ENCODE measurements at places on chromosomes 6 and 20. TPM values are rescaled to one million over a fixed set of nuclear protein-coding genes. Genes with fewer than 3 reads are reported as not detected.

The SIRPB1 gene
- 0.82 TPM for total RNA-seq

DNA sequence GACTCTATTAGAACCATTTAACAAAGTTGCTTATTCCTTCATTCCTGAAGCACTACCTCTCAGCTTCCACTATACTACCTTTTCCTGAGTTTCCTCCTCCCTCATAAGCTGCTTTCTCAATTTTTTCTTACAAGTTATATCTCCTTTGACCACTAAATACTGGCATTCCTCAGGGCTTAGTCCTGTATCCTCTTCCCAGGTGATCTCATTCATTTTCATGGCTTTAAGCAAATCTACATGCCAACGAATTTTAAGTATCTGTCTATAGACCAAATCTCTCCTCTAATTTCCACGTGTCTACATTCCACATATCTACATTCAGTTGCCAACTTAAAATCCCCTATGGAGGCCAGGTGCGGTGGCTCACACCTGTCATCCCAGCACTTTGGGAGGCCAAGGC is 134.7 kb downstream of the BTBD9 start:
- no peaks in the 10 kb centered on the region for H3K27me3 ChIP-seq
- no peaks in the 10 kb centered on the region for H3K36me3 ChIP-seq
- H3K27ac ChIP-seq, result no peak overlapping the region

The CASS4 gene
- total RNA-seq, result 0.98 TPM

DNA sequence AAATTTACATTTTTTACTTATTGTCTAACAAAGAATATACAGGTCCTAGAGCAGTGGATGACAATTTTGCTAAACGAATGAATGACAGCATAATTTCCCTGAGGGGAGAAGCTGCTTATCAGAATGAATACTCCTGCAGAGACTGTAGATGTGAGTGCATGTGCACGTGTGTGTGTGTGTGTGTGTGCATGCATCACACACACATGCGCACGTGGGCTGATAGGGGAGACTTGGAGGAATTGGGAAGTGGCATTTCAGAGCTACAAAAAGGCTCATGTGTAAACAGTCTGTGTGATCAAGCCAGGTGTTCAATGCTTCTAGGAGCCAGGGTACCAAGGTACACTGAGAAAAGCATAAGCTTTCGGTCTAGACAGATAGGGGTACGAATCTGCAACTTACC is 93.5 kb upstream of the SASH1 start:
- H3K4me3 ChIP-seq, result no peak overlapping the region
- no peak for DNase-seq
- no peaks in the 10 kb centered on the region for H3K4me1 ChIP-seq
- H3K36me3 ChIP-seq, result no peaks in the 10 kb centered on the region
- no peak overlapping the region for H3K27ac ChIP-seq

GRCh38 chr6:106749609-106750008 is 120.2 kb downstream of the QRSL1 start:
- H3K4me1 ChIP-seq, result peaks cover 9% of the 10 kb centered on the region
- DNase-seq, result no peak
- no peak overlapping the region for H3K27ac ChIP-seq
- H3K36me3 ChIP-seq, result no peaks in the 10 kb centered on the region
- H3K4me3 ChIP-seq, result no peak overlapping the region

- no peak overlapping the region for H3K4me3 ChIP-seq
- H3K27me3 ChIP-seq, result no peaks in the 10 kb centered on the region
- no peak for DNase-seq
- no peaks in the 10 kb centered on the region for H3K4me1 ChIP-seq
- no peaks in the 10 kb centered on the region for H3K36me3 ChIP-seq
- H3K27ac ChIP-seq, result no peak overlapping the region
Measured at GRCh38 chr6:169237496-169238134, 16.0 kb downstream of the THBS2 start.

DNA sequence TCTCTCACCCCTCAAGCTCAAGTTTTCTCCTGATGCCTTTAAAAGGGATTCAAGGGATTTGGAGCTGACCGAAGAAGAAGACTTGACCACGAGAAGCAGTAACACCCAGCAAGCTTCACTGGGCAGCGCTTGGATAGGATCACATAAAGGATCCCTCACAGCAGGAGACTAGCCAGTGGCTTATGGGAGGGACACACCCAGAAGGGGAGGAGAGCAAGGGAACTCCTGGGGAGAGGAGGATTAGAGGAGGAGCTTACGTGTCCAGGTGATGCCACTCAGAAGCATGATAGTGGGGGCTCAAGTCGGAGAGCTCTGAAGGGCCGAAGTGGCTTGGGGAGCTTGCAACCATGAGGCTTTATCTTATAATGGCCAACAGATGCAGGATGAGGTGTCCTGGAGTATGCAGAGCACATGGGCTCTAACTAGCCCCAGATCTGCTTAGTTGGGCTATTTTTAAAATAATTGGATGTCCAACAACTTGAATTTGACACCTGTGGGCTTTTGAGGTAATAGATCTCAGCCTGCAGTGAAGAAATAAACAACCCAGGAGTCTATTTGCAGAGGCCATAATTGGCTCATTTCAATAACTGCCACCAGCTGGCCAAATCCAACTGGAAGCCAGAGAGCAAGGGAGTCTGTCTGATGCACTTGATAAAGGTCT is 137.9 kb upstream of the EXOC2 start:
- no peak overlapping the region for H3K4me3 ChIP-seq
- H3K27me3 ChIP-seq, result no peaks in the 10 kb centered on the region
- no peak overlapping the region for H3K27ac ChIP-seq
- no peak for DNase-seq

DNA sequence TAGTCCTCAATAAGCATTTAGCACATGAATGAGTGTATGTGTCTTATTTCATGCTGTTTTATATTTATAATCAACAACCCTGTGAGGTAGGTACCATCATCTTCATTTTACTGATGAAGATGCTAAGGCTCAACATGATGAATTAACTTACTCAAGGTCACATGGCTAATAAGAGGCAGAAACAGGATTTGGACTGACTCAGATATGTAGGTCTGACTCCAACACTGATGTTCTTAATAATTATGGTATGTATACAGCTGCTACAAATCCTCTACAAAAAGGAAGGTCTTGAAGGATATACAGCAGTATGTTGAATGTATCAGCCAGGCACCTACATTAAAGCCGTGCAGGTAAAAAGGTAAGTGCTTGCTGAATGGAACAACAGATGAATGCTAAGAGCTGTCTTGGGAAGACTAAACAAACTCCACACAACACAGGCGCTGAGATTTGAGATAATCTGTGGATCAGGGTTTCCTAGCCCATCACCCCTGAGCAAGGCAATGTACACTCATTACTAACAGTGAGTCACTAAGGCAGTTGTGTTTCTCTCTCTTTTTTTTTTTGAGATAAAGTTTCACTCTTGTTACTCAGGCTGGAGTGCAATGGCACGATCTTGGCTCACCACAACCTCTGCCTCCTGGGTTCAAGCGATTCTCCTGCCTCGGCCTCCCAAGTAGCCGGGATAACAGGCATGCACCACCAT is 31.9 kb downstream of the TTI1 start:
- H3K4me3 ChIP-seq, result no peak overlapping the region
- H3K36me3 ChIP-seq, result peaks cover 4% of the 10 kb centered on the region
- H3K27me3 ChIP-seq, result no peaks in the 10 kb centered on the region
- no peaks in the 10 kb centered on the region for H3K4me1 ChIP-seq
- no peak overlapping the region for H3K27ac ChIP-seq
- DNase-seq, result no peak

DNA sequence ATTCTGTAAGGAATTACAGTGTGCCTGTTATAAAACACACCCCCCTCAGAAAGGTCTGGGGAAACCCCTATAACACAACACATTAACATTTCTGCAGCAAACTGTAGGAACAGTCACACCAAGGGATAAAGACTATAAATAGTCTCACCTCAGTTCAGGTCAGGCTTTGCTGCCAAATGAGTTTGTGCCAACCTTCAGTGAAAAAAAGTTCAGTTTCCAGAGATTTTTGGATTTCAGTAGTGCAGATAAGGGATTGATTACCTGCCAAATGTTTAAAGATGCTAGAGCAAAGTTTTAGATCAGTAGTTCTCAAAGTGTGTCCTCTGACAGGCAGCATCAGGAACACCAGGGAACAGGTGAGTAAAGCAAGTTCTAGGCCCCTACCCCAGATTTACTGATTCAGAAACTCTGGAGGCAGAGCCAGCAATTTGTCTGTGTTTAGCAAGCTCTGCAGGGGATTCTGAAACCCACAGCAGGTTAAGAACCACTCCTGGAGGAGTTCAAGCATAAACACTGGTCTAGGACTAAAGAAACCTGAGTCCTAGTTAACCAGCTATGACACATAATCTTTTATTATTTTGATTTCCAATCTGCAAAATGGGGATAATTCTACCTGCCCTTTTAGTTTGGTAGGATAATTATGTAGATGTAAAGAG is 111.0 kb downstream of the RCAN2 start:
- no peaks in the 10 kb centered on the region for H3K36me3 ChIP-seq
- DNase-seq, result no peak
- peaks cover 2% of the 10 kb centered on the region for H3K4me1 ChIP-seq
- H3K27ac ChIP-seq, result no peak overlapping the region

GRCh38 chr6:159833997-159834603 is 34.0 kb downstream of the PNLDC1 start:
- H3K4me1 ChIP-seq, result no peaks in the 10 kb centered on the region
- no peak overlapping the region for H3K4me3 ChIP-seq
- H3K27me3 ChIP-seq, result no peaks in the 10 kb centered on the region
- DNase-seq, result no peak

GRCh38 chr6:112591329-112591728 is 244.2 kb downstream of the RFPL4B start:
- no peaks in the 10 kb centered on the region for H3K4me1 ChIP-seq
- no peaks in the 10 kb centered on the region for H3K27me3 ChIP-seq
- no peaks in the 10 kb centered on the region for H3K36me3 ChIP-seq
- H3K27ac ChIP-seq, result no peak overlapping the region
- DNase-seq, result no peak
- no peak overlapping the region for H3K4me3 ChIP-seq

DNA sequence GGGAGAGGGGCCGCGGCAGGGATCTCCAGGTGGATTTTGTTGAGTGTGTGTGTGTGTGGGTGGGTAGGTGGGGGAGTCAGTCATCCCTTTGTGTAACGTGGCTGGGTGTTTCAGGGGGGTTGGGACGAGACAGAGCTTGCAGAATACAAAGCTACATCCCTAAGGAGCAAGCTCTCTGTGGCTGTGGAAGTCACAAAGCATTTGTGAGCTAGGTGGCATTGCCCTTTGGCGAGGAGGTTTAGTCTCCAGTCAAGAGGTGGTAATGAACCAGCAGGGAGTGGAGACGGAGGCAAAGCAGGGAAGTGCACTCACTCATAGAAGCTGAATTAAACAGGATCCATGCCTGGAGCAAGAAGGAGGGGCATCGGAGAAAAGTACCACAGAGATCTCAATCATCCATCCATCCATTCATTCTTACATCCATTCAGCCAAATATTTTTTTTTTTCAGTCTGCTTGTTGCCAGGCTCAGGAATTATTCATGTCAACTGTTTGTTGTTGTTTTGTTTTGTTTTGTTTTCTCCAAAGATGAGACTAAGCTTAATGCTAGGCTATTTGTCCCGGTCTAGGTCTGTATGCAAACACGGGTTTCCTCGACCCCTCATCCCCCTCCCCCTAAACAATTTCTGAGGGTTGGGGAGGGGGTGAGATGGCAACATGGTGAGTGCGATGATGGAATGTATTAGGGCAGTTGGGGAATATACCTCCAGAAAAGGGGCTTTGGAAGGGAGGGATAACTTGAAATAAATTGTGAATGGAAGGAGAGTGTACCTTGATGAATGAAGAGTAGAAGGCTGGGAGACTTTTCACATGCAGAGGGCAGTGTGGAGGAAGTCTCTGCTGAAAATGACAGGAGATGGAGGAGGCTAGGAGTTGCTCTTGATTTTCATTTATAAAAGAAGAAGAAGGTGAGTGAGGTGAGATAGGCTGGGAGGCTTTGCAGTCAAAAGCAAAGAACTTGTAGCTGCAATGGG is 1.0 kb downstream of the HCRTR2 start:
- H3K27ac ChIP-seq, result no peak overlapping the region
- no peaks in the 10 kb centered on the region for H3K36me3 ChIP-seq
- H3K4me1 ChIP-seq, result no peaks in the 10 kb centered on the region
- no peak for DNase-seq
- no peak overlapping the region for H3K4me3 ChIP-seq
- no peaks in the 10 kb centered on the region for H3K27me3 ChIP-seq

The EYA4 gene
- not detected for total RNA-seq
